ENCODE measurements at places on chromosomes 13 and 19. TPM values are rescaled to one million over a fixed set of nuclear protein-coding genes. Genes with fewer than 3 reads are reported as not detected.

- no peak for DNase-seq
These were observed 148.8 kb downstream of the TNFRSF19 start for GRCh38 chr13:23718996-23719395.

GRCh38 chr13:109790942-109791605 lies 4.7 kb upstream of the IRS2 start:
- DNase-seq: no peak

DNA sequence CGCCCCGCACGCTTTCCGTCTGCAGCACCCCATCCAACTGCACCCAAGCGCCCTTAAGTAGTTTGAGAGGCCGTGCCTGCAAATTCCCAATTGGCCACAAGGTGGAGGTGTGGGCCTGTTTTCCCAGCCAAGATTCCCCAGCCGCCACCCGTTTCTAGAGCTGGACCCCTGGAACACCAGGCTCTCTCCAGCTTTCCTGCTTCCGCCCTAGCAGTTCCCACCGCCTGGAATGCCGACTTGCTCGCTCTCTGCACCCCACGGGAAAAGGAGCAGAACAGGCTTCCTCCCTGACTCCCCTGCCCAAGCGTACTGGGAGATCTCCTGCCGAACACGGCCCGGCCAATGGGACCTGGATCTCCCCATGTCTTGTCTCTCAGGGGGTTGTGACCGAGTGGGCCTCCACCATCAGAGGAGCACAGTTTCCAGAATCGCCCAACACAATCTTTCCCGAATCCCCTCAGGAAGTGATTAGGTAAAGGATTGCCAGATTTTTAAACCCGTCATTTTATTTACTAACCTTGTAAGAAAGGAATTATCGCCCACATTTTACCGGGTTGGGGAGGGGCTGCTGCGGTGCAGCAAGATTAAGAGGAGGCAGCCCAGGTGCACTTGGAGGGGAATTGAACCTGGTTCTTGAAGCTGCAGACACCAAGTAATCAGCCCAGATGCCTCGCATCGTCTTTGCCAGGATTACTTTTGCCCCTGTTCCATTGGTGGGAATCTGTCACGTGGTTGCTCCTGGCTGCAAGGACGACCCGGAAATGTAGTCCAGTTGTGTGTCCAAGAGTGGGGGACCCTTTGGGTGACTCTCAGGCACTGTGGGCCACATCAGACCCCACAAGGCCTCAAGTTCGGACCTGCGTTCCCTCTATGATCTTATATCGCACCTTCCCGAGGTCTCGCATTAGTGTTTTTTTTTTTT lies 3.5 kb upstream of the NAPSA start:
- DNase-seq: peak; percentile 89

DNA sequence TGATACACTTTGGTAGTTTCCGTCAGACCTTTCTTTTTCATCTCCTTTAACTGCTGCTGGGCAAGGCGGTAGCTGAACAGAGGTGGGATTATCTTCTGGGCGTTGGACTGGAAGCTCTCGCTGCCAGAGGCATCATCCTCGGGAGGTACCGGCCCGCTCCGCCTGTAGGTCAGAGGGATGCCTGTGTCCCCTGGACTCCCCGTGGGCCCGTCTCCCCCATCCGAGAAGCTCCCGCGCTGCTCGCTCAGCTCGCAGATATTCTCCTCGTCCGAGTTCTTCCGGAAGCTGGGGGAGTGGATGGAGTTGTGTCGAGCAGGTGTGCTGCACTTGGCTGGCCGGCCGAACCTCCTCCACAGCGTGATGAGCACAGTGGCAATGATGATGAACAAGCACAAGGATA lies 27.7 kb downstream of the THSD1 start:
- DNase-seq: no peak

DNA sequence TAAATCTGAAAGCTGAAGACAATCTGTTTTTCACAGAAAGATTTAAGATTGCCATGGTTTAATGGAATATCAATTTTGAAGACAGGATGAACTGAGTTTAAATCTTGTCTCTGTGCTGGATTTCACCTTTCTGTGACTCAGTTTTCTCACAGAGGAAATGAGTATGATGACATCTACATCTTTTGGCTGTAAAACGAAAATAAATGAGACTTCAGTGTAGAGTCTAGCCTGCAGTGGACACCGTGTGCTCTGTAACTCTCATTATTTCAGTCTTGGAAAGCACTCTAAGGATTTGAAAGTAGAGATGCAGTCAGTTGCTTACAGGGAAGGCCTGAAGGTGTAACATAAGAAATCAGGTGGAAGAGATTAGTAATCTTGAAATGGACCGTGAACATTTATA lies 150.4 kb downstream of the NALCN start:
- no peak for DNase-seq

DNA sequence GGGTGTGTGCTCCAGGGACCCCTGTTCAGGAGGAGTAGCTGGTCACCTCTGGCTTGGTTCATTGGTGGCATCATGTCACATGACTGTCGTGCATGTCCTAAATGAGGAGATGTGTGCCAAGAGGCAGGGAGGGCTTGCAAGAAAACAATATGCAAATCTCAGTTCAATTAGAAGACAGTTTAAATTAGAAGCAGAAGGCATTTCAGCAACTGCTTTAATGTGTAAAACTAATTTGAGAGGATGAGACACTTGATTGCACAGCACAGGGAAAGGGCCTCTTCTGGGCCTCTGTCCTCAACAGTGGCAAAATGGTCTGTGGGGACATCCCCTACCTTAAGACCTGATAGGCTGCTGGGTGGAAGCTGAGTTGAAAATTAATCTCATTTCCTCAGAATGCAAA lies 54.6 kb downstream of the SPATA13 start:
- no peak for DNase-seq

DNA sequence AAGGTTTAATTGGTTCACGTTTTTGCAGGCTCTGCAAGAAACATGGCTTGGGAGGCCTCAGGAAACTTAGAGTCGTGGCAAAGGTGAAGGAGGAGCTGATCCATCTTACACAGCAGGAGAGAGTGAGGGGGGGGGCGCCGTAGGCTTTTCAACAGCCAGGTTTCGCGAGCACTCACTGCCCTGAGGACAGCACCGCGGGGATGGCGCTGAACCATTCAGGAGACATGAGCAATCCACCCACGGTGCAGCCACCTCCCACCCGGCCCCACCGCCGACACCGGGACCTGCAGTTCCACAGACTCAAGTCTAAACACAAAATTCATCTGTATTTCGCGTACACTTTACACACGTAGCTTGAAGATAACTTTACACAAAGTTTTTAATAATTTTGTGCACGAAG lies 73.6 kb downstream of the KDM4B start:
- DNase-seq: no peak

- DNase-seq: no peak
These were observed 139.6 kb downstream of the STOML3 start for GRCh38 chr13:38850868-38851626.

GRCh38 chr13:42762917-42763316 lies 18.5 kb upstream of the FAM216B start:
- no peak for DNase-seq

DNA sequence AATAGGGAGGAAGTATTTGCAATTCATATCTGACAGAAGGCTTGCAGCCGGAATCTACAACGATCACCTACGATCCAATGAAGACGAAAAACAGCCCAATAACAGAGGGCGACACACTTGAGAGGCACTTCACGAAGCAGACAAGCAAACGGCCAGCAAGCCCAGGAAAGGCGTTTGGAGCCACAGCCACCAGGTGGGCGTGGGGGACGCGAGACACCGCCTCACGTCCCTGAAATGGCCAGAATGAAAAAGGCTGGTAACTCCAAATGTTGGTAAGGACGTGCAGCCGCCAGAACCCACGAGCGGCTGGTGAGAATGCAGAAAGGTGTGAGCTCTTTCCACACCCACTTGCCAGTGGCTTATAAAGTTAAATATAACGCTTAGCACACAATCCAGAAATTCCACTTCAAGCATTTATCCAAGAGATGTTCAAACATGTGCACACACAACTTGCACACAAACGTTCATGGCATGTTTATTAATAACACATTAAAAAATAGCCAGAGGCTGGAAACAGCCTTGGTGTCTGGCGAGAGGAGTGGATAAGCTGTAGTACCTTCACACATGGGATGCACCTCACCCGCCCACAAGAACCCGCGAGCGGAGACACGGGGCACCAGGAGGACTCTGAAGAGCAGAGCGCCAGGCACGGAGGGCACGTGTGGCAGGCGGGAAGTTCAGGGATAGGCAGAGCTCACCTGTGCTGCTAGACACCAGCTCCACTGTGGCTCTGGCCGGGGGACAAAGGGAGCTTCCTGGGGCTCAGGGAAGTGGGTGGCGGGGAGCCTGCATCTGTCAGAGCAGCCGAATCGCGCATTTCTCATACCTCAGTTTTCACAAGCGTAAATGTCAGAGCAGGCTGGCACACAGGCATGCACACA lies 89.3 kb downstream of the SPACA7 start:
- DNase-seq: peak; percentile 36

GRCh38 chr19:34692549-34692948 lies 15.1 kb downstream of the ZNF302 start:
- DNase-seq: no peak

DNA sequence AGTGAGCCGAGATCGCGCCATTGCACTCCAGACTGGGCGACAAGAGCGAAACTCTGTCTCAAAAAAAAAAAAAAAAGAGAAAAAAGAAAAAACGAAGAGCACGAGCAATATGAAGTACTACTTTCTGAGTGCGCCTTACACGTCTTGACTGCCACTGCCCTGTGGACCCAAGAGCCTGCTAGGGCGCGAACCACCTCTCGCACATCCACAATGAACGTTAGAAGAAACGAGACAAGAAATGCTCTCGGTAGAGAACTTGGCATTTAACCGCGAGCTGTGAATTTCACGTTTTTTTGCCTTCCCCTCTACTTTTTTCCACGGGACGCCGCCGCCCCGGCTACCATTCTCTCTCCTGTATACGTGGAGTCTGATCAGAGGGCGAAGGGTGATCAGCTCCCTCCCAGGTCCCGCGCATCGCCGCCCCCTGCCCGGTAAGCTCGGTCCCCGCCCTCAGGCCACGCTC lies 454 bp downstream of the TIMM44 start:
- DNase-seq: no peak

- no peak for DNase-seq
These were observed 148.5 kb downstream of the ZNF486 start for GRCh38 chr19:20315543-20315942.

GRCh38 chr19:33551676-33552075 lies 30.1 kb upstream of the PEPD start:
- no peak for DNase-seq

DNA sequence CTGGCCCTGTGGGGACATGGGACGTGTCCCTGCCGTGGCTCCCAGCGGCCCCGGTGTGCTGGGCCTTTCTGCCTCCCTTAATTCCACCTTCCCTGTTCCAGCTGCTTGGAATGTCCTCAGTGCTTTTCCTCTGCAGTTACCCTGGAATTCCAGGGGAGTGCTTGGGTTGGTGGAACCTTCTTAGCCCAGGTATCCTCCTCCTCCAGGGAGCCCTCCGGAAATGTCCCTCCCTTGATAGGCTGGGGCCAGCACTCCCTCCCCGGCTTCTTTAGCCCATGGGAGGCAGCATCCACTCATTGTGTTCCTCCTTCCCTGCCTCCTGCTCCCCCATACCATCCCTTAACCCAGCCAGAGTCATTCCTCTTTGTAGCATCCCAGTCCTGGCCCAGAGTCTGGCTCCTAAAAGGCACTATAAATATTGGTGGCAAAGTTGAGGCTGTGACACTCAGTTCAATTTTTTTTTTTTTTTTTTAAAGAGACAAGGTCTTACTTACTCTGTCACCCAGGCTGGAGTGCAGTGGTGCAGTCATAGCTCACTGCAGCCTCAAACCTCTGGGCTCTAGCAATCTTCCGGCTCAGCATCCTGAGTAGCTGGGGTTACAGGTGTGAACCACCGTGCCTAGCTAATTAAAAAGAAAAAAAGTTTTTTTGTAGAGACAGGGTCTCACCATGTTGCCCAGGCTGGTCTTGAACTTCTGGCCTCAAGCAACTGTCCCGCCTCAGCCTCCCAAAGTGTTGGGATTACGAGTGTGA lies 13.7 kb upstream of the SLC7A10 start:
- DNase-seq: no peak

- no peak for DNase-seq
These were observed 164.8 kb downstream of the DACH1 start for GRCh38 chr13:71702253-71702652.

DNA sequence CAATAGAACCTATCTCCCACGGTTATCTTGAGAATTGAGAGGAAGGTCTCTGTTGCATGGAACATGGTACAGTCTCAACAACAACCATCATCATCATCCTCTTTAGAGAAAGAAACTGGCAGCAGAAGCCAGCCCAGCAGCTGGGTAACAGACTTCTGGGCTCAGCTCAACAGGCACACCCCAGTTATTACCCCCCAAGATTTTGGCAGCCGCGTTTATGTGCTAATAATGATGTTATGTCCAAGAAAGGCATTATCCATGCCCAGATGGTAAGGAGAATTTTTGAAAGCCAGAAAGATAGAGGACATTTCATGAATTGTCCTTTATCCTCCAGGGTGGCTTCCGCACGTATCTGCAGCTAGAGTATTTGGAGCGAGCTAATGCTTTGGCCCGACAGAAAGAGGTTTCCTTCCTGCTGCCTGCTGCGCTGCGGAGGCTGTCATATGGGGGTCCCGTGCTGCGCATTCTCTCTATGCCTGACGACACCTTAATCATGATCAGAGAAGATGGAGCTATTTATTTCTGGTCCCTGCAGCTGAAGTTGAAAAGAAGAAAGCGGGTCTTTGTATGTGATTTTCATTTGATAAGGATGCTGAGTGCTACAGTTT lies 89.9 kb downstream of the TEX26 start:
- DNase-seq: no peak

- no peak for DNase-seq
These were observed 350.1 kb downstream of the LIG4 start for GRCh38 chr13:107865318-107865575.

- DNase-seq: no peak
These were observed 9.8 kb upstream of the SIGLEC8 start for GRCh38 chr19:51467864-51468544.

GRCh38 chr19:30344446-30345425 lies 27.4 kb upstream of the ZNF536 start:
- DNase-seq: no peak

GRCh38 chr13:40113643-40114304 lies 458.3 kb downstream of the COG6 start:
- no peak for DNase-seq

GRCh38 chr13:46685006-46685730 lies 111.8 kb downstream of the ESD start:
- DNase-seq: no peak

Gene FBXO46
- total RNA-seq: 8.1 TPM

Gene CFAP97D2
- total RNA-seq: 0.75 TPM

Gene S1PR5
- 1.3 TPM for total RNA-seq

Gene PROZ
- not detected for total RNA-seq

Gene BORA
- 1.2 TPM for total RNA-seq

Gene DNAJC15
- total RNA-seq: 6.7 TPM

Gene F10
- total RNA-seq: 1.9 TPM

Gene ADGRE3
- total RNA-seq: not detected

Gene ZNF575
- total RNA-seq: 1.2 TPM

Gene WDR62
- 0.40 TPM for total RNA-seq

Gene PCDH20
- 0.59 TPM for total RNA-seq

Data from pancreas (tissue), 10 donors.